Activated T-cell treated with anti-CD3 and anti-CD28 coated beads, Interleukin-2, amount 50 U/mL, for 72 hours (primary cell): ENCODE measurements at places on chromosomes 1 and 21. TPM values are rescaled to one million over a fixed set of nuclear protein-coding genes. Genes with fewer than 3 reads are reported as not detected.

SLC35F3 gene
- 0.24 TPM for total RNA-seq

RSRP1 gene
- 271 TPM for total RNA-seq

ADAMTS1 gene
- not detected for total RNA-seq

RBM11 gene
- 4.9 TPM for total RNA-seq

DISP3 gene
- total RNA-seq: 0.42 TPM

DNA sequence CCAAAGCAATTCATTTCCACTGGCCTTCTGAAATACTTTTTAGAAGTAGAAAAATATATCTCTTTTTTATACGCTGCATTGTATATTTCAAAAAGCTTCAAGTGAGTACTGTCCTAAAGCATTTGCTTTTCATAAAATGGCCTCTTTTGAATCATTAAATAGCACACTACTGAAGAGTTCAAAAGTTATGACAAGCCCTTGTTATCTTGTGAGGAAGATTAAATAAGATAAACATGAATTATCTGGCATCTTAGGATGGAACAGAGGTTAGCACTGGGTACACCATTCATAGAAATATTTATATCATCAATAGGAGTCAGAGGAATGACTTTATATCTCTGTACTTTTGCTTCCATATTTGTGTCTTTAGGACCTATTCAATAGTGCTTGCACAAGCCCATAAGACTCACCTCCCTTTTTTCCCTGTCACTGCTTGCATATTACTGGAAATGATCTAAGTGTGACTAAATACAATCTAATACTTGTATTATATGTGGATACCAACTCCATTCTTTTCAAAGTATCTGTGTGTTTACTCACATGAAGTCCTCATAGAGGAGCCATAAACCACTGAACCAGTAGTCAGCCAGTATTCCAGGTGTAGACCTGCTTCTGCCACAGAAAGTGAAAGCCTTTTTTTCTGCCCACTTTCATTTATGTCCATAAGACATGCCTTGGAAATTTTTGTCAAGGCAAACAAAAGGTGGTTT lies 274.2 kb upstream of the C1orf105 start:
- no peak for DNase-seq
- peaks cover 15% of the 10 kb centered on the region for H3K4me1 ChIP-seq
- no peaks in the 10 kb centered on the region for H3K27me3 ChIP-seq
- no peak overlapping the region for H3K27ac ChIP-seq

DNA sequence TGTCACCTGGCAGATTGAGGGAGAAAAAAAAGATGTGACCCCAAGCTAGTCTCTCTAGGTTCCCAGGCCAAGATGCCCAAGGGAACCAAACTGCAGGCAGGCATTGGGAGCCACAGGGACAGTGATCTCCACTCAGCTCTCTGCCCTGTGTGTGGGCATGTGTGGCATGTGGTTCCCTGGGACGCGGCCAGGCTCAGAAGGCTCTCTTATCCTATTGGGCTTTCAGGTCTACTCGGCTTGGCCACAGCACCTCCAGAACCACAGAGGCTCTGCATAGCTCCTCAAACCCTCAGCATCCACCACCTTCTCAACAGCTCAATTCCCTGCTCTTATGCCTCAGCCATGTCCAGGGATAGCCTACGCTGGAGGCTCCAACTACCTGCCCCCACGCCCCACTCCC lies 22.0 kb downstream of the IQGAP3 start:
- no peak overlapping the region for H3K27ac ChIP-seq
- no peaks in the 10 kb centered on the region for H3K36me3 ChIP-seq
- no peak for DNase-seq

- H3K4me3 ChIP-seq: no peak overlapping the region
- H3K4me1 ChIP-seq: peaks cover 39% of the 10 kb centered on the region
- no peak for DNase-seq
- no peaks in the 10 kb centered on the region for H3K27me3 ChIP-seq
These were observed 4.9 kb downstream of the DNTTIP2 start for GRCh38 chr1:93874025-93874651.

GRCh38 chr1:95246511-95246910 lies 12.5 kb downstream of the RWDD3 start:
- H3K27ac ChIP-seq: no peak overlapping the region
- DNase-seq: no peak
- H3K4me1 ChIP-seq: peaks cover 13% of the 10 kb centered on the region
- H3K4me3 ChIP-seq: no peak overlapping the region
- peaks cover 7% of the 10 kb centered on the region for H3K36me3 ChIP-seq

DNA sequence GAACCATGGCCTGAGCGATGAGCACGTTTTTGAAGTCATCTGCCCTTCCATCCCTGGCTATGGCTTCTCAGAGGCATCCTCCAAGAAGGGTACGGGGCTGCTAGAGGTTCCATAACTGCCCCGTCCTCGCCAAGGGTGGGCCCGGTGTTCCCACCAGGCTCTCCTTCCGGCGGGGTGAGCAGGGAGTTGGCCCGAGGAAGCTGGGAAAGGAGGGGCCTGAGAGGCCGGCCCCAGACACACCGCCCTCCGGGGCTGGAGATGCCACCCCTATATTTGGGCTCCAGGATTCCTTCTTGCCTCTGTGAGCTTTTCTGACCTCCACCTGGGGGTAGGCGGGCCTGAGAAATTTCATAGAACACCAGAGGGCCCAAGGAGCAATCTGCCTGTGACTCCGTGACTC lies 28.9 kb downstream of the EPHX1 start:
- DNase-seq: no peak
- no peaks in the 10 kb centered on the region for H3K27me3 ChIP-seq
- H3K4me1 ChIP-seq: peaks cover 8% of the 10 kb centered on the region
- no peak overlapping the region for H3K4me3 ChIP-seq
